ENCODE measurements at places on chromosomes 12 and 14. TPM values are rescaled to one million over a fixed set of nuclear protein-coding genes. Genes with fewer than 3 reads are reported as not detected.

Gene POTEM
- not detected for total RNA-seq

Gene DCN
- total RNA-seq = not detected

Gene CLEC6A
- total RNA-seq = not detected

Gene KLHL33
- total RNA-seq = not detected

Gene AMHR2
- total RNA-seq = not detected

GRCh38 chr14:89420502-89420901 is 3.5 kb upstream of the FOXN3 start:
- DNase-seq = no peak
- no peaks in the 10 kb centered on the region for H3K27me3 ChIP-seq
- H3K4me1 ChIP-seq = peaks cover 3% of the 10 kb centered on the region
- no peak overlapping the region for H3K4me3 ChIP-seq

DNA sequence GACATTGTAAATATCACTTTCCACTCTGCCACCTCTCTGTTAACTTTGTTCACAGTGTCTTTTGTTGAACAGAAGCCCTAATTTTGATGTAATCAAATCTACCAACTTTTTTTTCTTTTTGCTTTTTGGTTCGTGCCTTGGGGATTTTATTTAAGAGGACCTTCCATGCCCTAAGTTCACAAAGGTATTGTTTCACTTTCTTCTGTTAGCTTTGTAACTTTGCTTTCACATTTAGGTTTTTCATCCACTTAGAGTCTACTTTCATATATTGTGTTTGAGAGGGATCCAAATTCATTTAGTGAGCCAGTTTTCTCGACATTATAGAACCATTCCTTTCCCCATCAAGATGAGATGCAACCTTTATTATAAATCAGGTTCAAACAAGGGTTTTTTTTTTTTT is 275.7 kb upstream of the CRY1 start:
- H3K27ac ChIP-seq = no peak overlapping the region
- H3K4me3 ChIP-seq = no peak overlapping the region
- no peaks in the 10 kb centered on the region for H3K4me1 ChIP-seq
- no peaks in the 10 kb centered on the region for H3K36me3 ChIP-seq

- DNase-seq = no peak
- no peak overlapping the region for H3K27ac ChIP-seq
Measured at GRCh38 chr14:30889244-30889594, 14.9 kb downstream of the COCH start.

- no peak overlapping the region for H3K4me3 ChIP-seq
- H3K27me3 ChIP-seq = no peaks in the 10 kb centered on the region
Measured at GRCh38 chr12:43057566-43057965, 468.0 kb upstream of the PRICKLE1 start.

DNA sequence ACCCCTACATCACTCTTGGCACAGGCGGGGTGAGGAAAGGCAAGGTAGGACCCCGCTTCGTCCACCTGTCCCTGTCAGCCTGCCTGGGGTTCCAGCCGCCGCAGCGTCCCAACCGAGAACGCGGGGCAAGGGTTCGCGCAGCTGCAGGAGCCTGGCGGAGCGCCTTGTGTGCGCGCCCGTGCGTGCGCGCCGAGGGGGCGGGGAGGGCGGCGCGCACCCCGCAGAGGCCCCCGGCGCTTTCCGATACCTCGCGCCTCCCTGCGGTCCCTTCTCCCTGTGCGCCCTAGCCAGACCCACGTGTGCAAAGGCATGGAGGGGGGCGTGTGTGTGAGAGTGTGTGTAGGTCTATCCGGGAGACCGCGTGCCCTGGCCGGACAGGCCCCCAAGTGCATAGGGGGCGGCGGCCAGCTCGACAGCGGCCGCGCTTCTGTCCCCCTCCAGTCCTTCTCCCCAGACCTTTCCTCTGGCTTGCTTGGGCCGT is 122.4 kb downstream of the TSPAN9 start:
- H3K27ac ChIP-seq = no peak overlapping the region
- no peaks in the 10 kb centered on the region for H3K36me3 ChIP-seq
- peaks cover 10% of the 10 kb centered on the region for H3K4me1 ChIP-seq
- H3K27me3 ChIP-seq = peaks cover 2% of the 10 kb centered on the region
- DNase-seq = no peak

DNA sequence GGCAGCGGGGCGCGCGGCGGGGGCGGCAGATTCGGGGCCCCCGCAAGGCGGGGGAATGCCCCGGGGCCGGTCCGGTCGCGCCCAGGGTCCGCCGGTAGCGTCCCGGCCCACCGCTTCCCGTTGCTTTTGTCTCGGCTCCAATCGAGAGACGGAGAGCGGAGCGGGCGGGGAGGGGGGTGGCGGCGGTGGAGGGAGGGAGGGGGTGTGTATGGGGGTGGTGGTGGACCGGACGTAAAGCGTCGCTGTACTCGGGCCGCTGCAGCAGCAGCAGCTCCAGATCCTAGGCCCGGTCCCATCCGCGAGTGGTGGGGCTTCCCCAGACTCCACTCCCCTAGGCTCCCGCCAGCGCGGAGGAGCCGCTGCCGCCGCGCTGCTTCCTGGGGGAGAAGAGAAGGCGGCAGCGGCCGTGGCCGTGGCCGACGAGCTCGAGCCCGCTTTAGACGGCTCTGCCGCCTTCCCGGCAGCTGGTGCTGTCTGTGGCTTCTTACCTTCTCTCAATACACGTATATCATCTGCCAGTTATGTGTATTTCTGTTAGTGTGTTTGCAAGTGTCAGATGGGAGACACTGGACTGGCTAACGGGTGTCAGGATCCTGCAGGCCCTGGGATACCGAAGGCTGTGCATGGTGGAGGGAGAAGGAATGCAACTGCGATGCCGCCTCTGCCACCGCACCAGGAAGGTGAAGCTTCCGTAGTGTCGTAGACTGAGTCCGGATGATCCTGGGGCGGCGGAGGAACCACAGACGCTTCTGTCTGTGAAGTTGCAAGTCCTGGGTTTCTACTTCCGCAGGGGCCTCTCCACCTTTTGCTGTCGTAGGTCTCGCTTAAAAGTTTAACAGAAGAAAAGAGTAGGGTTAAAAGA is 508 bp downstream of the CNOT2 start:
- H3K27me3 ChIP-seq = no peaks in the 10 kb centered on the region
- H3K27ac ChIP-seq = peak overlapping the region; percentile 86
- H3K4me1 ChIP-seq = peaks cover 53% of the 10 kb centered on the region
- H3K4me3 ChIP-seq = peak overlapping the region; percentile 83

DNA sequence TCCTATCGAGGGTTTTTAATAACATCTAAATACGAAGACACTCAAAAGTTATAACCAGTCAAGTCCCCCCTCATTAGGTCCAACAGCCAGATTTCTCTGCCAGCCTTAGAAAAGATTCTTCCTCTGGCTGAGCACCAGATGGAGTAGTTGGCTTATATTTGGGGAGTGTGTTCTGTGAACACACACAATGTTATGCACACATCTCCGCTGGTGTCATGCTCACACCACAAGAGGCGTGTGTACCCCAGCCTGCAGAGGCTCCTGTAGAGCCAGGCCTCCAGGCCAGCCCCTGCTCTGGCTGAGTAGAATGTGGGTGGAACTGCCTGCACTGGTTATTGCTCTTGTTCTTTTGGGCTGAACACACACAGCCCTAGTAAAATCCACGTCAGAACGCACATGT is 64.0 kb downstream of the PIWIL1 start:
- no peak for DNase-seq
- no peaks in the 10 kb centered on the region for H3K36me3 ChIP-seq
- H3K4me3 ChIP-seq = no peak overlapping the region
- no peaks in the 10 kb centered on the region for H3K4me1 ChIP-seq
- no peak overlapping the region for H3K27ac ChIP-seq

DNA sequence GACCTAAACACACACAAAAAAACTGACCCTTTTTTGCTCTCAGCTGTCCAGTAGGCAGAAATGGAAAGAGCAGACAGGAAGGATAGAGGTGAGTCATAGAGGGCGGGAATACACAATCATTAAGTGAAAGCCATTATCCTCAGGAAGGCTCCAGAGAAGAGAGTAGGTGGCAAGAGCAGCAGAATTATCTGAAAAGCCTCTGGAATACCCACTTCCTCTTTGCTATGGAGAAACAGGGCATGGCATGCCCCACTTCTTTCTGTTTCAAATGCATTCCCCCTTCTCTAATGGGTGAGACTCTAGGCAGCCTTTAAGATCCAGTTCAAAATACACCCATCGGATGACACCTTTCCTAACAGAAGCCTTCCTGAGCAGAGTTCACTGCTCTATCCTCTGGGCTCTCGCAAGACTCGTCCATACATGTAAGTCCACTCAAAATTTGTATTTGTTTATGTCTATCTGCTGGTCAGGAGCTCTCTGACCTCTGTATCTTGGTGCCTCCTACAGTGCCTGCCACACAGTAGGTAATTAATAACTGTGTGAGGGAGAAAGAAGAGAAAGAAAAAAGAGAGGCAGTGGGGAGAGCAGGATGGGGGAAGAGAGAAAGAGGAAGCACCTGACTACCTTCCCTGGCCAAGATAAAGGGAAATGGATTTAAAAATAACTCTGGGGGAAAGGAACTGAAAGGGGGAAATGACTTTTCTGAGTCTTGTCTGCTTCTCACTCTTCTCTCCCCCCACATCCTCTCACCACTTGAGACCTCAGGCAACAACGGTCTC is 8.5 kb downstream of the KLHL33 start:
- H3K27me3 ChIP-seq = no peaks in the 10 kb centered on the region
- H3K4me3 ChIP-seq = no peak overlapping the region
- H3K27ac ChIP-seq = peak overlapping the region; percentile 74
- DNase-seq = peak; percentile 72

- DNase-seq = no peak
- H3K27ac ChIP-seq = no peak overlapping the region
- no peaks in the 10 kb centered on the region for H3K4me1 ChIP-seq
- H3K27me3 ChIP-seq = no peaks in the 10 kb centered on the region
- no peaks in the 10 kb centered on the region for H3K36me3 ChIP-seq
- no peak overlapping the region for H3K4me3 ChIP-seq
Measured at GRCh38 chr12:61530456-61530855, 729.7 kb upstream of the USP15 start.

Measured in endothelial cell of umbilical vein (primary cell).